ENCODE measurements at places on chromosomes 11 and 22.

DNA sequence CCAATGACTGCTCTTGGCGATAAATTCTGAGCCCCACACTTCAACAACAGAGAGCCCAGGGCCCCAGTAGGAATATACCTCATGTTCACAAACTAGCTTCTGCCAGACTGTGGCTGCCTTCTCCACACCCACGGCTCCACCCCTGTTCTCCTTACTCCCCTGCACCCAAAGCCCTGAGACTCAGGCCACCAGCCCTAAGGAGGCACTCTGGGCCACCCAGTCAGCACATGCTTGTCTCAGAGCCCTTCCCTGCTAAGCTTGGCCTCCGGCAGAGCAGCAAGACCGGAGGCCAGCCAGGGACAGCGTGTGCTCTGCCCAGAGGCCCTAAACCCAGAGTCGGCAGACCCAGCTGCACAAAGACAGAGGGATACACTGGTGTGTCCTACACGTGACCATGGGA lies 27.9 kb downstream of the SPATA19 start:
- DNase-seq, result no peak

DNA sequence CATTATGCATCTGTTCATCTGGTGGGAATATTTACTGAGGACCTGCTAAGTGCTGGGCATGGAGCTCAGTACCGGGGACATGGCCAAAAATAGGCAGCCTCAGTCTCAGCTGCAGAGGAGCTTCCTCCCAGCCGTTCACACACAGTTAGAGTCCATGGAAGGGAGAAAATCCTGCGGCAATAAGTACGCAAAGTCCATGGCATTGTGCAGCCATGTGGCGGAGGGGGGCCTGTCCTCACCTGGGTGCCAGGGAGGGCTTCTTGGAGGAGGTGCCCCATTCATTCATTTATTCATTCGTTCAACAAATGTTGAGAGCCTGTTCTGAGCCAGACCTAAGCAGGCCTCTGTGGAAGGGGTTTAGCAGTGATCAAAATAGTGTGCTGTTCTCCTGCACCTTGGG lies 59.3 kb upstream of the ANO1 start:
- no peak for DNase-seq

- DNase-seq, result no peak
These were observed 104.5 kb upstream of the LMO1 start for GRCh38 chr11:8368194-8368593.

GRCh38 chr11:6531267-6531752 lies 34.2 kb downstream of the DNHD1 start:
- DNase-seq, result no peak

- DNase-seq, result peak; percentile 66
These were observed 2.9 kb downstream of the KLHL35 start for GRCh38 chr11:75429902-75430713.

DNA sequence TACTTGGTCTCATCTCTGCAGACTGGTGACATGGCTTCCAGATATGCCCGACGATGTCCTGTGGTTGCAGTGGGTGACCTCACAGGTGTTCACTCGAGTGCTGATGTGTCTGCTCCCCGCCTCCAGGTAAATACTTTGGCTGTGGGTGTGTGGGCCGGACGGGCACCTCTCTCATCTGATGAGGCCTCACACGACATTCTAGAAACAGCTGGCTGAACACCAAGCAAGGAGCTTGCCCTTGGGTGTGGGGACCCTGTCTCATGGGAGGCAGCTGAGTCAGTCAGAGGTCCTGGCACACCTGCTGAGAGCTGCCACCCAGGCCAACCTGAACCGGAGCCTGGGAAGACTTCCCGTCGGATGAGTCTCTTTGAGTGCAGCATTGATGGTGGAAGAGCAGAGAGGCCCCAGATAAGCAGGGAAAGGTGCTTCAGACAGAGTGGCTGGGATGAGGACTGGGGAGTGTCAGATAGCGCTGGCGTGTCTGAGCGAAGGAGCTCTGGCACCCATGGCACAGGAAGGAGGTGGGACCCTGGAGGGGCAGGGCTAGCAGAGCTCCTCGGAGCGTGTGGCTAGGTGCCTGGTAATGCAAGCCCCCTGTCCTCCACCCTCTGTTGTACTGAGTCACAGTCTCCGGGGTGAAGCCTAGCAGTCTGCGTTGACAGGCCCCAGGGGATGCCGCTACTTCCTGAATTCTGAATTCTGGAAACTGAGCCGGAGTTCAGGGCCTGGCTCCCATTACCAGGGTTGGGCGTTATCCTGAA lies 10.4 kb upstream of the SAMM50 start:
- DNase-seq, result no peak

GRCh38 chr11:95521133-95521542 lies 268.4 kb downstream of the FAM76B start:
- DNase-seq, result no peak

DNA sequence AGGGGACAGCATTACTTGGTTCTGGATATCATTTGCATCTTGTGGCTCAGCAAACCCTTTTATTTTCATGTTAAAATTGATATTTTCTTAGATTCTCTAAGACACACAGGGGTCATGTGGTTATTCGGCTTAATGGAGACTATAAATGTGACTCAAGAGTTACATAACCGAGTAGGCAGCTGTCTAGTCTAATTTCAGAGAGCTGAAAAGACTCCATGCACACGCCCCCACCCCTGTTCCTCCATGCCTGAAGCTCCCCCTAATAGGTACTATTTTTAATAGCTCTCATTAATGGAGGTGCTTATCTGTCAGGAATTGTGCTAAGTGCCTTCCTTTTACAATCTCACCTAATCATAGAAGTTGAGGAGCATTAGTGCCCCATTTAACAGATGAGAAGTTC lies 189.2 kb upstream of the ARHGAP20 start:
- DNase-seq, result no peak

- no peak for DNase-seq
These were observed 123.8 kb upstream of the SORL1-AS1 start for GRCh38 chr11:121576531-121576930.

DNA sequence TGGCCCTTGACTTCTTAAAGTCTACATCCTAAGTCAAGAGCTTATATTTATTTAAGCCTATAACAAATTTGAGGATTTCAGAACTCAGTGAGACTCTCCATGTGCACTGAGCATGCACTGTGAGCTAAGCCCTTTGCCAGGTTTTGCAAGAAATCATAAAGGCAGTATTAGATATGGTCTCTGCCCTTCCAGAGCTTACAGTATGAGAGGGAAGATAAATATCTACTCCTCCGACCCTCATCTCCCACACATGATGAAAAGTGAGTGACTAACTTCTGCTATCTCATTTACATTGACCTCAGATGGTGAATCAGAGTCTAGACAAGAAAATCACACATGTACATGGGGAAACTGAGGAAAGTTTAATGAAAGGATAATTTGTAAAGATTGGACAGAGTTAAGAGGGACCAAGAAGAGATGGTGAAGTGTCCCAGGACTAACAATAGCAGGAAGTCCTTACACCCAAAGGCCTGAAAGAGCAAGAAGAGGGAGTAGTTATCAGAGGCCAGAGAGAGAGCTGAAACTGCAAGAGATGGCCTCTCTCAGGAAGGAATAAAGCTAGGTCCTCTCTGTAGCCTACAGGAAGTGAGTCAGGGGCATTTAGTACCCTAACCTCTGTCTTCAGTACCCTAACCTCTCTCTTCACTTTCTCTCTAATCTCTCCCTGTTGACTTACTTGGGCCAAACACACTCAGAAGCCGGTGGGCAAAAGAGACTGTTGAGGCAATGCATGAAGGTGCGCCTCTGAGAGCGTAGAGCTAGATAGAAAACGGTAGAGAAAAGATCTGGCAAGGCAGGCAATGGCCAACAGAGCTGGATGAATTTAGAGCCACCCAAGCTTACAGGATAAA lies 23.0 kb upstream of the BLID start:
- no peak for DNase-seq

DNA sequence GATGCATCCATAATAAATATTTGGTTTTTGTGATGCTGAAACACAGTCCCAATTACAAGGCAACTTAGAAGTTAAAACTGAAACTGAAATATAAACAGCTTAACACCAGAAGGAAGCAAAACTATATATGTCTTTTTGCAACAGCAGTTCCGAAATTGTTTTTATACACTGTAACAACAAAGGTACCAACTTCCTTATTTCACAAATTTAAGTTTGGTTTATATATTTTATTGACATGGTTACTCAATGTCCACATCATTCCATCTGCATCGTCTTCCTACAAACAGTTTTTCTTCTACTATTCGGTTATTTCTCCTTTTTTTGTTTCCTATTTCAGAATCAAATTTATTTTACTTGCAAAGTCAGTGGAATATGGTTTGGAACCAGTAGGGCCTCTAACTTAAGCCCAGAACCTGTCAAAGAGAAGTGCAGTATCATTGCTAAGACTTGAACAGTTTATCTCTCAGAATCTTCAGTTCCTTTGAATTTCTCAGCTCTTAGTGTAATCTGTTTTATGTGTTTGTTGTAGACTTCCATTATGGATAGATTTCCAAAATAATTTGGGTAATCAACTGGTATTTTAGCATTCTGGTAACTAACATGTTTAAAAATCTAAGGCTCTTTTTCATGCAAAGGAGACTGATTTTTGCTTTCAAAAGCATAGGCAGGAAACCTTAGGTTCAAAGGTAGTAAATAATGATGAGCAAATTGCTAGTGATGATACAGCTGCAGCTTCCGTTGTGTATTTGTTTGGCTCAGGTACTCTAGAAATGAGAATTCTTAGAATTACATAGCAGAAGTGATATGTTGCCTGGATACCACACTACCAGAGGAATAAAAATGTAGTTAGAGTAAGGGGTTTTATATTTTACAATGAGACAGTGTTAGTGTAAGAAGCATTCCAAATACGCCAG lies 8.2 kb upstream of the HSPA8 start:
- DNase-seq, result no peak

DNA sequence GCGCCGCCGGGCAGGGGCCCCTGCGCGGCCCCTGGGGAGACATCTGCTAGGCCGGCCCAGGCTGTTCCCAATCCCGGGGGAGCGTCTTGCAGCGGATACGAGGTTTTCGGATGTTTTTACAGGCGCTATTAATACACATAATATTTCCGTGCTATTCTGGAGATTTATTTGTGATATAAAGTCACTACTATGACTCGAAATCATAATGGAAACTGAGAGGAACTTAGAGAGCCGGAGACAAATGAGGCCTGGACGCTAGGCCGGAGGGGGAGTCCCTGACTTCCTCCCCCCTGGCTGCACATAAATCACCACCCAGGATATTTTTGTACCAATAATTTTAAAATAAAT lies 91.7 kb upstream of the ANO1 start:
- no peak for DNase-seq

DNA sequence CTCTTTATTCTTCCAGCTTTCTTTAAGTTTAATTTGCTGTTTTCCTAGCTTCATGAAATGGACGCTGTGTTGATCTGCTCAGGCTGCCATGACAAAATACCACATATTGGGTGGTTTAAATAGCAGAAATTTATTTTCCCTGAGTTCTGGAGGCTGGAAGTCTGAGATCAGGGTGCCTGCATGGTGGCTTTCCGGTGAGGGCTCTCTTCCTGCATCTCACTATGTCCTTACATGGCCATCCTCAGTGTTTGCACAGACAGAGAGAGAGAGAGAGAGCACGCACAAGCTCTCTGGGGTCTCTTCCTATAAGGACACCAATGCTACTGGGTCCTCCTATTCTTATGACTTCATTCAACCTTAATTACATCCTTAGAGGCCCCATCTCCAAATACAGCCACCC lies 28.7 kb downstream of the MCAM start:
- DNase-seq, result no peak

DNA sequence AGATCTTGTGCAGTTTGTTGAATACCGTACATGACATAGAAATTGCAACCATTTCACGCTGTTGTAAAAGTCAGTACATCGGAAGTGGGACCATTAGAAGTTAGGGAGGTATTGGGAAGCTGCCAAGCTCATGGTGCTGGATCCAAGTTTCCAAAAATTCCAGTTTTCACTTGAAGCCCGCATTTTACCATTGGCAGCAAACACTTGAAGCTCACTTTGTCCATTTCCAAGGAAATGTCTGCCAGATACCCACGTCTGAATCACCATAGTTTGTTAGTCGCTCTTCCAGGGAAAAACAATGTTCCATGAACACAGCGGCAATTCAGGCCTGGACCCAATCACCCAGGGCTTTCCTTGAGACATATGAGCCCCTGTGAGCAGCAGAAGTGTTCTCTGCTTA lies 22.6 kb upstream of the PARVB start:
- DNase-seq, result no peak

DNA sequence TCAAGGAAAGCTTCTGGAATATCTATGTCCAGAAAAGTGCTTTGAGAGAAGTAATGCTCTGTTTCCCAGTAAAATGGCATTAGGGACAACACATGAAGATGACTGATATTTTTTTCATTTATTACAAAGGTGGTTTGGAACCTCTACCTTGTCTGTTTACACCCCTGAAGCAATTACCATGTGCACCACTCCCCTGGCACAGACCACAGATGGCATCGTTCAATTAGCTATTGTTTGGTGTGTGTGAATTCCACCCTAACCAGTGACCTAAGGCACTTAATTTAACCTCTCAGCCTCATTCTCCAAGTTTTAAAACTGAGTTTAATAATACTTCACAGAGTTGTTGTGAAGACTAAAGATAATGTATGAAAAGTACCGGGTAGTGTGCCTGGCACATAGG lies 127.6 kb upstream of the BMAL1 start:
- DNase-seq, result no peak

GRCh38 chr11:123601136-123601535 lies 53.3 kb downstream of the SCN3B start:
- DNase-seq, result no peak

DNA sequence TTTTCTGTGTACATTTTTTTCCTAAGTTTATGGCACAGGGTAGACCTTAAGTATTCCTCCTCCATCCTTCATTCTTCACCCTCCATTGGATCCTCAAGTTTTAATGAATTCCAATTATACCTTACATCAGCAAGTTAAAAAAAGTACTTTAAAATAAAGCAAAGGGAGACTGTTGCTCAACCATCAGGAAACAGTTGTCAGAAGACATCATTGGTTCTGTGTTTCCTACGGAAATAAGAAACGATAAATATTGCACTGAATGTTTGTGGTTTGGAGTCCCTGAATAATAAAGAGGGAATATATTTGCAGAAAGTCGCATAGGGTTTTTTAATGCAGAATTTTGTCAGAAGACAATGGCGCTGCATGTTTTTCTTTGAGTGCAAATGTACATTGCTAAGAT lies 28.1 kb upstream of the LDHA start:
- DNase-seq, result no peak

GRCh38 chr22:38716271-38716670 lies 10.5 kb downstream of the GTPBP1 start:
- no peak for DNase-seq

DNA sequence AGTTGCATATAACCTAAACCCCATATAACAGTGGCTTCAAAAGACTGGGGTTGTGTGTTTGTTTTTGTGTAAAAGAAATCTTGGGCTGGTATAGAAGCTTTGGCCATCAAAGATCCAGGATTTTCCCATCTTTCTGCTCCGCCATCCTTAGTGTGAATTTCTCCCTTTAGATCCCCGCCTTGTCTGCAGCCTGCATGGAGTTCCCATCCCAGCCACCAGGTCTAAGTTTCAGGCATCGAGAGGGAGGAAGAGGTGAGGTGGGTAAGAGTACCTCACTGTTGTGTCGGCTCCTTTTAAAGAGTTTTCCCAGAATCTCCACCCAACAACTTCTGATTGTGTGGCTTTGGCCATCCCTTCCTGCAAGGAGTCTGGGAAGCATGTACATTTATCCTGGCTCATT lies 195.5 kb upstream of the SORL1-AS1 start:
- no peak for DNase-seq
